ENCODE measurements at places on chromosomes 11 and 22.

- DNase-seq: no peak
Measured at GRCh38 chr22:46596819-46597218, 23.4 kb upstream of the GRAMD4 start.

DNA sequence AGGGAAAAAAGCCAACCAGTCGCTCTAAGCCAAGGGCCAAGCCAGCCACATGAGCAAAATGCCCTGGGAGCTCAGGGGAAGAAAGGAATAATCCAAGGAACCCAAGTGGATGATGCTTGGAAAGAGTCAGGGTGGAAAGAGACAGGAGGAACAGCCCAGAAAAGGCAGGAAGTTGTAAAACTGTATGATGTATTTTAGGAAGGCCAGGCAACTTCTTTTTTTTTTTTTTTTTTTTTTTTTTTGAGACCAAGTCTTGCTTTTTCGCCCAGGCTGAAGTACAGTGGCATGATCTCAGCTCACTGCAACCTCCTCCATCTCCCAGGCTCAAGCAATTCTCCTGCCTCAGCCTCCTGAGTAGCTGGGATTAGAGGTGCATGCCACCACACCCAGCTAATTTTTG, 1.6 kb downstream of the LGALS12 start:
- no peak for DNase-seq

GRCh38 chr11:86719781-86720463, 47.5 kb upstream of the ME3 start:
- no peak for DNase-seq

- DNase-seq: no peak
Measured at GRCh38 chr22:28329186-28330073, 350.2 kb downstream of the TTC28 start.

- DNase-seq: no peak
Measured at GRCh38 chr11:27700351-27701301, at the start of gene BDNF. TSS of gene BDNF (minus strand) at chr11:27700455. CDS start at chr11:27658564, 41,891 bp downstream.

All from stimulated activated CD4-positive, alpha-beta T cell treated with anti-CD3 and anti-CD28 coated beads, Interleukin-1b, Interleukin-23, amount 100 ng/mL, for 1 hour (primary cell).